ENCODE measurements at places on chromosomes 3 and 15.

GRCh38 chr15:38864122-38864521 lies 299.5 kb upstream of the RASGRP1 start:
- DNase-seq = no peak

DNA sequence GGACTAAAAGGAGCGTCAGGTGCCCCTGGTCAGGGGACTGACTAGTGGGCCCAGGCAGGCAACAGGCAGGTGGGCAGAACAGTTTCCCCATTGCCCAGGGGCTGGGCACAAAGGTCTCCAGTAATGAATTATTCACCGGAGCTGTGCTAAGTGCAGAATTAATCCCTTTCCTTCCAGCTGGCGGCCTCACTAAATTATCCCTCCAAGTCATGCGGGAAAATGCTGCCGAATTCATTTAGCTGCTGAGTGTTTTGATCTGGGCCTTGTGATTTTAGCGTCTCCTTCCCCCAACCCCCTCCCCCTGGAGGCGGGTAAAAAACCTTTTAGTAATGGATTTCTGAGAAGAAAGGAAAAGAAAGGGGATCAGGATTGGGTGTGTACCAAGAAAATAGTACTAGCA lies 47.2 kb downstream of the CCDC33 start:
- no peak for DNase-seq

- peak; percentile 61 for DNase-seq
Observed at GRCh38 chr3:58994746-58995330, 55.0 kb downstream of the CFAP20DC start.

- DNase-seq = no peak
Observed at GRCh38 chr3:84236261-84236660, 722.5 kb upstream of the CADM2 start.

DNA sequence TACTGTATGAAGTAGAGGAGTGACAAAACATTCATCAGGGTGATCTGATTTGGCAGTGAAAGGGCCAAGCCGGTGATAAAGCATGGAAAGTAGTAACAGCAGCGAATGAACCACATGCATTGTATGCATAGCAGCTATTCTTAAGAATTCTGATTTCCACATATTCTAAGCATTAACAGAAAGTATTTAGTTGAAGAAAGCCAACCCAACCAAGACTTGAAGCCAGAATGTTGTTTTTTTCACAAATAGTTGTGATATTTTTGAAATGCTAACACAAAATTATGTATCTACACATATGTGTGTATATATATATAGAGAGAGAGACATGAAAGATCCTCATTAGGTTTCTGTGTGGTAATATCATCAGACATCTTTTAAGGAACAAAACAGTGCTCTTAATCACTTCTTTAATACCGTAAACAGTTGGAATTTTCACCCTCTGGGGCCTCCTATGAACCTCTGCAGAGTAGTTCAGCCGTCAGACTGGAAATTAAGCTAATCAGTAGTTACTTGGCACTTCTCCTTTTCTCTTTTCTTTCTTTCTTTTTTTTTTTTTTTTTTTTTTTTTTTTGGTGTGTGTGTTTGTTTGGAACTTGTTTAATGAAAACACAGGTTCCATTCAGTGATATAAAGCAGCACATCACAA lies 139.6 kb downstream of the CMSS1 start:
- DNase-seq = no peak

DNA sequence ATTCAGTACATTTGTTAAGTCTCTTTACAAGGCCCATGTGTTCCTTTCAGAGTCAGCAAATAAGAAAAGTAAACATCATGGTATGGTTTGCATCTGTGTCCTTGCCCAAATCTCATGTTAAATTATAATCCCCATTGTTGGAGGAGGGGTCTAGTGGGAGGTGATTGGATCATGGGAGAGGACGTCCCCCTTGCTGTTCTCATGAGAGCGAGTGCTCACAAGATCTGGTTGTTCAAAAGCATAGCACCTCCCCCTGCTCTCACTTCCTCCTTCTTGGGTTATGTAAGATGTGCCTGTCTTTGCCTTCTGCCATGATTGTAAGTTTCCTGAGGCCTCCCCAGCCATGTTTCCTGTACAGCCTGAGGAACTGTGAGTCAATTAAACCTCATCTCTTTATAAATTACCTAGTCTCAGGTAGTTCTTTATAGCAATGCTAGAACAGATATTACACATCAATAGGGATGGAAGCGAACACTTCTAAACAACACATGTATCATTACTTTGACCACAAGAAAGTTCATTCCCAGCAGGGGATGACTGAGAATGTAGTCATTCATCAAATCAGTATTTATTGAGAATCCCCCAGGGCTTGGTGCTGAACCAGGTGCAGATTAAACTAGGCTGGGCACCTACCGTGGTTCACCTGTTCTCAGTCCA lies 4.1 kb downstream of the EFCAB12 start:
- DNase-seq = no peak

DNA sequence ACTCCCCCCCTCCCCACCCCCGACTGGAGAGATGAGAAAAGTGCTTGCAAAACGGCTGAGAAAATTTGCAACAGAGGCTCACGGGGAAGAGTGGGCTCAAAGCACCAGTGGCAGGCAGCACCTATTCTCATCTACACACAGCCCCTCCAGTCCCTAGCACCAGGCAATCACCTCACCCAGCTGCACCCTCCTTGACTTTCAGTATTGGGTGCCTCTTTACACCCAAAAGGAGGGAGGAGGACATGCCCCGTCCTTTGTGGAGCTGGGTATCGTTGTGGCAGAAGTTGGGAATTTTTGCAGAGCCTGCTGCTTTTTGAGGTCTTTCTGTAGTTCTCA lies 182.8 kb upstream of the TOPAZ1 start:
- DNase-seq = no peak

DNA sequence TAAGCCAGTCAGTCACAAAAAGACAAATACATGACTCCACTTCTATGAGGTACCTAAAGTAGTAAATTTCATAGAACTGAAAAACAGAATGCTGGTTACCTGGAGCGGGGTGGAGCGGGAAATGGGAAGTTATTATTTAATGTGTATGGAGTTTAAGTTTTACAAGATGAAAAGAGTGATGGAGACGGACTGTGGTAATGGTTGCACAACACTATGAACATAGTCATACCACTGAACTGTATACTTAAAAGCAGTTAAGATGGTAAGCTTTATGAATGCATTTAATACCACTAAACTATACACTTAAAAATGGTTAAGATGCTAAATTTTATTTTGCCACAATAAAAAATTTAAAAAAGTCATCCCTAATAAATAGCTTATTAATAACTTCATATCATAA lies 23.2 kb downstream of the SFMBT1 start:
- no peak for DNase-seq

DNA sequence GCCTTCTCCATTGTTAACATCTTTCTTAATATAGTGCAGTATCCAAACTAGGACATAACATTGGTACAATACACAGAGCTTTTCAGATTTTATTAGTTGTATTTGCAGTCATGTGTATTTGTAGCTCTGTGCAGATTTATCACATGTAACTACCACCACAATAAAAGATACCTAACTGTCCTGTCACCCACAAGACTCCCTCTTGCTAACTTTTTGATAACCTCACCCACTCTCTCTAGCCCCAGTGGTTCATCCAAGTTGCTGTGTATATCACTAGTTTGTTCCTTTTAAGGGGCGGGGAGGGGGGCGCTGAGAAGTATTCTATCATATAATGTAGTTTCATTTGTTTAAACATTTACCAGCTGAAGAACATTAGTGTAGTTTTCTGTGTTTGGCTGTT lies 46.1 kb downstream of the PIAS1 start:
- no peak for DNase-seq

GRCh38 chr15:82663186-82663600 lies 16.0 kb upstream of the CPEB1 start:
- peak; percentile 81 for DNase-seq

- no peak for DNase-seq
Observed at GRCh38 chr15:76431971-76432370, 95.4 kb downstream of the ISL2 start.

DNA sequence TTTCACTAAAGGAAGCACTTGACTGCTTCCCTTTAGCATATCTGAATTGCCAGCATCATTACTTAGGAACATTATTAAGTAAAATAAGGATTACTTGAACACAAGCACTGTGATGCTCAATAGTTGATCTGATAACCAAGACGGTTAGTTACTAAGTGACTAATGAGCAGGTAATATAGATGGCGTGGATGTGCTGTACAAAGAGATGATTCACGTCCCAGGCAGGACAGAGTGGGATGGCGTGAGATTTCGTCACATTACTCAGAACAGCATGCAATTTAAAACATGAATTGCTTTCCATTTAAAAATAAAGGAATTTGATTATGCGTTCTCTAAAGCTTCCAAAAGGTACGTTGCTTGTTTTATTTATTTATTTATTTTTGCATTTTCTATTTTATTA lies 240.0 kb upstream of the ARHGEF26 start:
- no peak for DNase-seq

DNA sequence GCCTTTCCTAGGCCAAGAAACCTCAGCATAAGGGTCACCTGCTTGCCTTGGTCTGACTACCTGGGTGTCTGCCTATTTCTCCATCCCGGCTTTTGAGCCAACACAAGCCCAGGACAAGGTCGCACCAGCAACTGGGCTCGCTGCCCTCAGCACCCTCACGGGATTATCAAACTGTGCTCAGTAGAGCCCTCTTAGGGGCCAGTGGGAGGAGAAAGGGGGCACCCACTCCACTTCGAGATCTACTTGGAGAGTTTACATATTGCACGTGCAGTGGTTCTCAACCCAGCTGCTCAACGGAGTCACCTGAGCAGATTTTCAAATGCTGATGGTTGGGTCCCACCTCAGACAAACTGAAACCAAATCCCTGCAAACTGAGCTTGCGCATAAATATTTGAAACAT lies 31.1 kb downstream of the TSPAN3 start:
- DNase-seq = no peak

DNA sequence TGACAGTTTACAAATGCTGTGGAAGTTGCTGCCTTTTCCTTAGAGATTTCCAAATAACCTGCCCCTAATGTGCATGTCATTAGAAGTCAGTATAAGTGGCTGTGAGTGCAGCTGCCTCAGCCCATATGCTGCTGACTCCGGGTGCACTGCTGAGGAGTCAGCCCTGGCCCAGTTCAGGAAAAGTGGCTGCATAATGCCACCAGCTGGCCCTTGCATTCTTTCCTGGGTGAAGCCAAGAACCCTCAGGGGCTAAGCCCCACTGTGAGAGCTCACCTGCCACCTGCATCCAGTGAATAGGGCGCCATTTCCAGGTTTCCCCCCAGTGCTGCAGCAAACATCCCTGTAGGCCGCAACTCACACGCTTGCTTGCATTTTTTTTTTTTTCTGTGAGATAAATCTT lies 139.9 kb downstream of the TJP1 start:
- no peak for DNase-seq

GRCh38 chr15:64678126-64678819 lies 97.1 kb downstream of the RBPMS2 start:
- no peak for DNase-seq

- peak; percentile 52 for DNase-seq
Observed at GRCh38 chr3:126259411-126260391, 79.3 kb upstream of the ALDH1L1 start.

- no peak for DNase-seq
Observed at GRCh38 chr3:127385540-127385870, 97.7 kb upstream of the PRR20G start.

DNA sequence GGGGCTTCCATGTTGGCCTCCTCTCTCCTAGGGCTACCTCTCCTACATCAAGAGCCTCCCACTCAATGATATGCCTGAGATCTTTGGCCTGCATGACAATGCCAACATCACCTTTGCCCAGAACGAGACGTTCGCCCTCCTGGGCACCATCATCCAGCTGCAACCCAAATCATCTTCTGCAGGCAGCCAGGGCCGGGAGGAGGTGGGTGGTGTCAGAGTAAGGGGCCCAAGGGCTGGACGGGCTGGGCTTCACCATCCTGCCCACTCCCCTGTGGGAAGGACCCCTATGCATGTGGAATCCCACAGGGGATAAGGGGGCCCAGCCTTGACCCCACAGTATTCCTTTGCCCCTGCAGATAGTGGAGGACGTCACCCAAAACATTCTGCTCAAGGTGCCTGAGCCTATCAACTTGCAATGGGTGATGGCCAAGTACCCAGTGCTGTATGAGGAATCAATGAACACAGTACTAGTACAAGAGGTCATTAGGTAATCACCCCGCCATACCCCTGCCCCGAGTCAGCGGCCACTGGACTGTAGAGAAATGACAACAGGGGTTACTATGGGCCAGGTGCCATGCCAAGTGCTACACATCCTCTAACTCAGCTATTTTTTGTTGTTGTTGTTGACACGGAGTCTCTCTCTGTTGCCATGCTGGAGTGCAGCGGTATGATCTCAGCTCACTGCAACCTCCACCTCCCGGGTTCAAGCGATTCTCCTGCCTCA lies 47.1 kb downstream of the SEMA3G start:
- no peak for DNase-seq

DNA sequence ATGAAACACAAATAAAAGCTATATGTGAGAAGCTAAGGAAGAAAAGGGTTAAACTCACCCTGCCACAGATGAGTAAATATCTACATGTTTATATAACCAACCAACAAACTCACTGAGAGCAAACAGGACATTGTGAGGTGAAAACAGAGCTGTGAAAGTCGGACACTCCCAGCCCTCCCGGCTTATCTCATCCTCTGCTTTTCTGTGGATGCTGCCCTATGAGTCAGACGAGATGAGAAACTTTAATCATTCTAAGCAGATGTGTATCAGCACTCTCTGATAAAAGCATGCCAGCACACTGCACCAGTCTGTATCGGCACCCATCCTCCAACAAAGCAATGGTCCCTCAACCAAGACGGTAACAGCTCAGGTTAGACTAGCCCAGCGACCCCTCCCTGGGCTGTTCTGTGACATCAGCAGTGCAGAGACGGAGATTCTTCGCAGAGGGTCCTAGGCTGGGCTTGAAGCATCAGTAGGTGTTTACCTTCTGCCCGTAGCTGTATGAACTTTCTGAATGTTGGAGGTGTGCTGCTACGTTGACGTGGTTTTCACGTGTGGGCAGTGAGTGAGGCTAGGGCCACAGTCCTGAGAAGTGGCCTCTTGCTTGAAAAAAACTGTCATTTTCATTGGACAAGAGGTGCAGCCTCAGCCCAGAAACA lies 119.8 kb upstream of the ALDH1A3 start:
- DNase-seq = no peak

- no peak for DNase-seq
Observed at GRCh38 chr3:108474581-108474980, 35.8 kb downstream of the MYH15 start.

- no peak for DNase-seq
Observed at GRCh38 chr3:105747060-105747541, 121.7 kb downstream of the CBLB start.

DNA sequence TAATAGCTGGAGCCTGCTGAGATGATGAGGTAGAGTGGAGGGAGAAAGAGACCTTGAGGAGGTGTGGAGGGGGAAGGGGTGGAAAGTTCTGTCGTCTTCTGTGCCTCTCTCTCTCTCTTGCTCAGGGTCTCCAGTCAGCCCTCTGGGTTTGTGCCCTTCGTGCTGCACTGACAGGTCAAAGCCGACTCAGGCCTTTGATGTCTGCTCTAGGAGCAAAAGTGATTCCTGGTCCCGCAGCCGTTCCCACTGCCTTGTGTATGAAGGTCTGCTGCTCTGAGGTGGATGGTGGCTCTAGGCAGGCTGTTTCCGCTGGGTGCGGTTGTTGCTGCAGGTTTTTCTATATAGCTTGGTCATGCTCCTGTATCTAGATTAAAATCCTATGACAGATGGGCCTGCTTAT lies 89.4 kb downstream of the IGF1R start:
- DNase-seq = no peak

Measured in HEK293T (cell line).